A549 treated with DMSO at 1 μM for 4 hours (cell line): ENCODE measurements at places on chromosomes 5 and 9. TPM values are rescaled to one million over a fixed set of nuclear protein-coding genes. Genes with fewer than 3 reads are reported as not detected.

Gene HDHD3
- 22.5 to 27.5 TPM (median 24.0 TPM) in 5 replicates for total RNA-seq

Gene SHOC1
- total RNA-seq: 0.07 TPM in 1 of 5 replicates, not detected in the others

Gene TMEM203
- total RNA-seq: 32.6 to 45.1 TPM (median 44.4 TPM) in 5 replicates

Gene HBEGF
- total RNA-seq: 6.8 to 10.4 TPM (median 8.0 TPM) in 5 replicates

Gene IL9
- not detected in 5 replicates for total RNA-seq

Gene STKLD1
- 0.55 to 1.5 TPM (median 1.1 TPM) in 5 replicates for total RNA-seq

Gene WDR31
- 1.0 to 1.5 TPM (median 1.4 TPM) in 5 replicates for total RNA-seq

Gene PSD2
- 0.02 to 0.05 TPM (median 0.04 TPM) in 5 replicates for total RNA-seq

Gene MRPL22
- total RNA-seq: 47.3 to 63.0 TPM (median 60.1 TPM) in 5 replicates

Gene REEP2
- total RNA-seq: 5.4 to 7.7 TPM (median 7.0 TPM) in 5 replicates

Gene KCNV2
- not detected in 5 replicates for total RNA-seq

Gene RLN2
- 0.19 to 0.47 TPM (median 0.24 TPM) in 4 of 5 replicates, not detected in the other for total RNA-seq

Gene SH3RF2
- total RNA-seq: 2.5 to 3.7 TPM (median 3.3 TPM) in 5 replicates

Gene HARS1
- total RNA-seq: 76.9 to 85.2 TPM (median 79.9 TPM) in 5 replicates

Gene AP3B1
- total RNA-seq: 29.9 to 37.7 TPM (median 35.2 TPM) in 5 replicates

Gene CNTNAP3
- 8.4 to 12.2 TPM (median 10.1 TPM) in 5 replicates for total RNA-seq

Gene FOCAD
- 17.5 to 23.4 TPM (median 19.0 TPM) in 5 replicates for total RNA-seq

Gene OBP2B
- total RNA-seq: not detected in 5 replicates

Gene SLC45A2
- total RNA-seq: not detected in 5 replicates

Gene SOHLH1
- total RNA-seq: not detected in 5 replicates

Gene LCNL1
- total RNA-seq: 0.02 to 0.10 TPM (median 0.05 TPM) in 3 of 5 replicates, not detected in the others

Gene DMRTA1
- total RNA-seq: 0.94 to 1.2 TPM (median 1.1 TPM) in 5 replicates

Gene CDKN2A
- total RNA-seq: not detected in 5 replicates

Gene CCL27
- 0.27 to 0.39 TPM (median 0.34 TPM) in 4 of 5 replicates, not detected in the other for total RNA-seq

Gene KLHL9
- 15.0 to 20.4 TPM (median 17.7 TPM) in 5 replicates for total RNA-seq

Gene DMRT3
- total RNA-seq: 0.04 TPM in 1 of 5 replicates, not detected in the others

Gene DYNC2I2
- 94.8 to 144 TPM (median 126 TPM) in 5 replicates for total RNA-seq

Gene NR2F1-AS1
- 3.7 to 4.7 TPM (median 4.5 TPM) in 5 replicates for total RNA-seq

Gene DBN1
- total RNA-seq: 55.6 to 80.1 TPM (median 63.8 TPM) in 5 replicates

Gene RFESD
- 2.6 to 3.5 TPM (median 3.2 TPM) in 5 replicates for total RNA-seq

Gene TSSK1B
- not detected in 5 replicates for total RNA-seq

Gene PURA
- total RNA-seq: 4.0 to 7.6 TPM (median 6.1 TPM) in 5 replicates

Gene PCDHA1
- total RNA-seq: 0.10 to 0.19 TPM (median 0.16 TPM) in 5 replicates

Gene CTNND2
- not detected in 5 replicates for total RNA-seq

Gene WDR70
- total RNA-seq: 9.3 to 16.2 TPM (median 12.2 TPM) in 5 replicates

Gene F12
- total RNA-seq: 13.8 to 24.7 TPM (median 20.7 TPM) in 5 replicates

Gene C6
- total RNA-seq: not detected in 5 replicates

Gene PDCD1LG2
- total RNA-seq: 0.25 to 0.63 TPM (median 0.39 TPM) in 5 replicates

Gene SPINK7
- total RNA-seq: not detected in 5 replicates

Gene ANXA2R
- 1.9 to 3.0 TPM (median 2.4 TPM) in 5 replicates for total RNA-seq

Gene SPAAR
- 0.08 TPM in 1 of 5 replicates, not detected in the others for total RNA-seq

Gene JAKMIP2
- not detected in 5 replicates for total RNA-seq

Gene CORO2A
- total RNA-seq: 0.47 to 1.1 TPM (median 0.65 TPM) in 5 replicates

Gene SPINK13
- not detected in 5 replicates for total RNA-seq

Gene DMAC1
- total RNA-seq: 34.8 to 78.2 TPM (median 68.9 TPM) in 5 replicates

Gene FIBCD1
- total RNA-seq: 7.5 to 14.4 TPM (median 11.3 TPM) in 5 replicates

Gene SHLD3
- total RNA-seq: 2.1 to 3.0 TPM (median 2.4 TPM) in 5 replicates

Gene HTR1A
- not detected in 5 replicates for total RNA-seq

Gene HMCN2
- total RNA-seq: 0.03 to 0.17 TPM (median 0.09 TPM) in 3 of 5 replicates, not detected in the others

Gene IFNE
- 1.5 to 2.8 TPM (median 2.2 TPM) in 5 replicates for total RNA-seq

Gene CDC25C
- total RNA-seq: 10.6 to 12.8 TPM (median 12.2 TPM) in 5 replicates

Gene MARCOL
- total RNA-seq: not detected in 5 replicates

Gene PTGDS
- total RNA-seq: 0.28 to 0.37 TPM (median 0.33 TPM) in 3 of 5 replicates, not detected in the others

Gene EPB41L4A
- 1.1 to 1.5 TPM (median 1.3 TPM) in 5 replicates for total RNA-seq

Gene SPATA6L
- total RNA-seq: 1.5 to 2.5 TPM (median 2.1 TPM) in 5 replicates

Gene PCDHGA12
- total RNA-seq: 0.02 to 0.03 TPM in 2 of 5 replicates, not detected in the others

Gene CCDC171
- total RNA-seq: 0.31 to 0.49 TPM (median 0.40 TPM) in 5 replicates
